ENCODE measurements at places on chromosomes 11 and 22.
A peak's percentile ranks its signal among the peaks of the same experiment; 100 is the strongest.

- no peak for DNase-seq
Measured at GRCh38 chr11:77771135-77771534, 49.4 kb downstream of the RSF1 start.

- no peak for DNase-seq
Measured at GRCh38 chr11:36167729-36168128, 121.5 kb downstream of the COMMD9 start.

- no peak for DNase-seq
Measured at GRCh38 chr11:129423426-129423825, 47.8 kb downstream of the BARX2 start.

DNA sequence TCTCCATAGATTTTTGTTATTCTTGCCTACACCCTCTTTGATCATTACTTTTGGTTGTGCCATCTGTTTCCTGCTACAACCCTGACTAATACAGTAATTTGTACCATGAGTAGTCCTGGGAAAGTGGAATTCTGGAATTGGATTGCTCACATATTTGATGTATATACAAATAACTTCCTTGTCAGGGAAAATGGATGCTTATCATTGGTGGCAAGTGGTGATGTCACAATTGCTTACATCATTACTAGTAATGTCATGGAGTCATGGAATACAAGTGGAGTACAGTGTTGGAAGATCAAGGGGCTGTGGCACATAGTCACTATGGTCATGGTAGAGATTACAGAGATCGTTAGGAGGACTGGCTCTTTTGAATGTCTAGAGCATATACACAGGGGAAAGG is 24.4 kb downstream of the AASDHPPT start:
- DNase-seq, result no peak

- no peak for DNase-seq
Measured at GRCh38 chr11:8222820-8223512, 40.7 kb downstream of the LMO1 start.

DNA sequence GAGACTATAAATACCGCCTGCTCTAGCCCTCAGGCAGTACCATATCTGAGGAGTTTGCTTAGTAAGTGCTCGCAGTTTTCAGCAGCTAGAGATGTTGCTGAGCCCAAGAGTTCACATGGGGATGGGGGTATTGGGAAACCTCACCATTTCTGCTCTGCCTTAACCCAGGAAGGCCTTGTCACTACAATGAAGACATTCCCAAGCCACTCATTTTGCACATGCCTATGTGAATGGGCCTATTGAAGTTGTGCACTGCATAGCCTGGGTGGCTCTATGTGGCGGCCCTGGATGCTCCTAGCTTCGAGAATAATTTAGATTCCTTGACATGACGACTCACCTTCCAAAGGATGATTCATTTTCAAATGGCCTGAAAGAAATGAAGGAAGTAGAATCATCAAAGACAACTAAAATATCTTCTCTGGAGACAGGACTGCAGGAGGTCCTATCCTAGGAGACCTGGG is 163.4 kb downstream of the ADAMTS15 start:
- no peak for DNase-seq

- peak; percentile 34 for DNase-seq
Measured at GRCh38 chr22:30574095-30574981, at the start of gene GAL3ST1. GAL3ST1 (minus strand) TSS chr22:30574665; CDS start chr22:30557392, 17,273 bp downstream.

DNA sequence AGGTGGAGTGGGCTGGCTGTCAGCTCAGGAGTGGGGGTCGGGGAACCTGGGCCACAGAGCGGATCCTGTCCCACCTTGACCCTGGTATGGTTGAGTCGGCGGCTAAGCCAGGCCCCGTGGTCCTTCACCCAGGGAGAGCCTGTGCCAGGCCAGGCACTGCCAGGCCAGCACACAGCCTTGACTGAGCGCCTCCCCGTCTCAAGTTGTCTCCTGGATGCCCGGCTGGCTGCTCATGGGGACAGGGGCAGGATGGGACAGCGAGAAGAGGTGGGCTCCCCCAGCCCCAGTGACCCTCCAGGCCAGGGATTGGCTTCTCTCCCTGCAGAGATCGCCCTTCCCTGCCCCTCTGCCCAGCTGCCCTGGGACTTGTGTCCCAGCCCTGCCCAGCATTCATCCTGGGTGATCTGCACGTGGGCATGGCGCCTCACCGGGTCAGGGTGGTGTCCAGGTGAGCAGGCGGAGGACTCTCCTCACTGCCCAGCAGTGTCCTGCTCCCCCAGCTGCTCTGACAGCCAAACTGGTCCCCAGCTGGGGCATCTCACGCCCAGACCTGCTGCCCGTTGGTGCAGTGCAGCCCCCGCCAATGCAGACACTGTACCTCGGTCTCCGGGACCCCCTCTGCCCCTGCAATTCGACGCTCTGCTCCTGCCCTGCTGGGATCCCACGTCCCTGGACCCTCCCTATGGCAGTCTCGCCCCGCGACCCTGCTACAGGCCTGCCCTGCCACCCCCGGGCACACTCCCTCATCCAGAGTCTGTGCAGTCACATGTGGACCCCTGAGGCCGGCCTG is 28.8 kb upstream of the CCDC188 start:
- peak; percentile 59 for DNase-seq

- DNase-seq, result no peak
Measured at GRCh38 chr22:27475548-27475897, 326.0 kb downstream of the MN1 start.

GRCh38 chr11:96045622-96046456 is 121.9 kb upstream of the MTMR2 start:
- DNase-seq, result peak; percentile 25

- no peak for DNase-seq
Measured at GRCh38 chr22:47139790-47140119, 377.3 kb downstream of the TBC1D22A start.

- DNase-seq, result no peak
Measured at GRCh38 chr22:47102081-47102480, 339.6 kb downstream of the TBC1D22A start.

- no peak for DNase-seq
Measured at GRCh38 chr11:107446822-107447431, 10.7 kb downstream of the CWF19L2 start.

GRCh38 chr11:67732045-67732787 is 57.8 kb upstream of the ALDH3B2 start:
- DNase-seq, result no peak

- DNase-seq, result no peak
Measured at GRCh38 chr22:19098157-19098556, 24.1 kb downstream of the DGCR2 start.

DNA sequence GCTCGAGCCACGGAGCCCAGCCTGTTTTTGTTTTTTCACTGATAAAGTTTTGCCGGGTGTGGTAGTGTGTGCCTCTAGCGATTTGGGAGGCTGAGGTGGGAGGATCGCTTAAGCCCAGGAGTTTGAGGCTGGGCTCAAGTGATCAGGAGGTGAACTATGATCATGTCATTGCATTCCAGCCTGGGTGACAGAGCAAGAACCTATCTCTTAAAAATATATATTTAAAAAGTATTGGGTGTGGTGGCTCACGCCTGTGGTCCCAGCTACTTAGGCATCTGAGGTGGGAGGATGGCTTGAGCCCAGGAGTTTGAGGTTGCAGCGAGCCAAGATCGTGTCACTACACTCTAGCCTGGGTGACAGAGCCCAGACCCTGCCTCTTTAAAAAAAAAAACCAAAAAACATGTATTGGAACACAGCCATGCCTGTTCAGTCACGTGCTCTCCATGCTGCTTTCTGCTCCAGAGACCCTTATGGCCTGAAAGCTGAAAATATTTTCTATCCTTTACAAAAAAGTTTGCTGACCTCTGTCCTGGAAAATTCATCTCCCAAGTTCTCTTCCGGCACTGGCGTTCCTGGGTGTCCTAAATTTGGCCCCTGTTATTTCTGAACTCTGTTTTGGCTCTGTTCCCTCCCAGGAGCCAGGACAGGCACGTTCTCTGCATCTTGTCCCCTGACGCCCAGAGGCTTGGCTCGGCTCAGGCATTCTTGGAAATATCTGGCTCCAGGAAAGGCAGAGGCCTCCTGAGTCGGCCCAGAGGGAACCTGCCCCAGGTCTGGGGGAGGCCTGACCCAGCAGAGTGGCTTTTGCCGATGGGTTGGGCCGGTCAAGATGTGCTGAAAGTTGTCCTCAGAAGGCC is 61.3 kb upstream of the PPP6R3 start:
- peak; percentile 39 for DNase-seq

GRCh38 chr22:19629720-19630419 is 84.4 kb upstream of the SEPTIN5 start:
- no peak for DNase-seq
